ENCODE measurements at places on chromosomes 1 and 21.

- DNase-seq = peak; percentile 78
Observed at GRCh38 chr1:60149251-60149650, 75.7 kb upstream of the C1orf87 start.

DNA sequence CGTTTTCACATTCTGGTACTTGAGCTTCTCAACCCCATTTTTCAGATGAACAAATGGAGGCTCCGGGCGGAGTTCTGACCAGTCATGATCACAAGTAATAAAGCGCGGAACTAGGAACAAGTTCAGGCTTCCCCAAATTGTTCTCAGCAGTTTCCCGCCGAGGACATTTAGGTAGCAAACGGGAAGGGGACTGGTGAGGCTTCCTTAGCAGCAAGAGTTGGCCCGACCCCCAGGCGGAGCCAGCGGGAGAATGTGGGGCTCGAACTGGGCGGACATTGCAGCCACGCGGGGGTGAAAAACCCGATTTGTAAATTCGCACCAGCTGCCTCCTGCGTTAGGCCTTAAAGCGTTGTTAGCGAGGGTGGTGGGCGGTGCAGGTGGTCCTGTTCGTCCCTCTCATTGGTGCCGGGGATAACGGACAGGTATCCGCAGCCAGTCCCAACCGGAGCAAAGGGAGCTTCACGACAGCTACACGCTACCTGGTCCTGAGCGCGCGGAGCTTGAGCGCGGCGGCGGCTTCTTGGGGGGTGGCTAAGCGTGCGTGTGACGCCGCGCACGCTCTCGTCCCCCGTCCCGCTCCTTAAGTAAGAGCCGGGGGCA lies 15.3 kb downstream of the SEMA6C start:
- no peak for DNase-seq

GRCh38 chr1:202365092-202365815 lies 16.8 kb downstream of the PPP1R12B start:
- DNase-seq = no peak

DNA sequence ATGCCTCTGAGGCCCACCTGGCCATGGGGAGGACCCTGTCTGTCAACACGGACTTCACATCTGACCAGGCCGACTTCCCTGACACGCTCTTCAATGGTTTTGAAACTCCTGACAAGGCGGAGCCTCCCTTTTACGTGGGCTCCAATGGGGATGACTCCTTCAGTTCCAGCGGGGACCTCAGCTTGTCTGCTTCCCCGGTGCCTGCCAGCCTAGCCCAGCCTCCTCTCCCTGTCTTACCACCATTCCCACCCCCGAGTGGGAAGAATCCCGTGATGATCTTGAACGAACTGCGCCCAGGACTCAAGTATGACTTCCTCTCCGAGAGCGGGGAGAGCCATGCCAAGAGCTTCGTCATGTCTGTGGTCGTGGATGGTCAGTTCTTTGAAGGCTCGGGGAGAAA lies 101.8 kb downstream of the ADARB1 start:
- no peak for DNase-seq

DNA sequence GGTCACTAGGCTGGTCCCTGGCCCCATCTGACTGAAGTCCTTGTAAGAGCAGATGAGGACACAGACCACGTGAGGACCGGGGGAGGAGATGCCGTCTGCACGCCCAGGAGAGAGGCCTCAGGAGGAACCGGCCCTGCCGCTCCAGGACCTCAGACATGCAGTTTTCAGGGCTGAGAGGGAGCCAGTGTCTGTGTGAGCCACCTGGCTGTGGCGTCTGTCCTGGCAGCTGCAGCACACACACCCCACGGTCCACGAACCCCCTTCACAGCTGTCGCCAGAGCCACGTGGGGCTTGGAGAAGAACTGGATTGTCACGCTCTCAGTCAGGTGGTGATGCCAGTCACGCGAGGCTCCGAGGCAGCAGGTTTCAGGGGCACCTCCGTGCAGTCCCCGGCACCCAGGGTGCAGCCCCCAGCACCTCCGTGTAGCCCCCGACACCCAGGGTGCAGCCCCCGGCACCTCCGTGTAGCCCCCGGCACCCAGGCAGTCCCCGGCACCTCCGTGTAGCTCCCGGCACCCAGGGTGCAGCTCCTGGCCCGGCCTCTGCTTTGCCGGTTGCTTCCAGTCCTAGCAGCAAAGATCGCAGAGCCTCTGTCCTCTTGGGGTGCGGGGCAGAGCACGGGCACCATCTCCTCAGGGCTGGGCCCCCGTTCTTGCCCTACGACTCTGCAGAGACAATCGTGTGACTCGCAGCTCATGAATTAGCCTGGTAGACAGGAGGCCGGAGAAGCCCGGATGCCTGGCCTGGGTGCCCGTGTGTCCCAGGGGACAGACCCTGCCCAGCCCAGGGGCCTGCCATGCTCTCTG lies 19.0 kb upstream of the SUMO3 start:
- DNase-seq = no peak

DNA sequence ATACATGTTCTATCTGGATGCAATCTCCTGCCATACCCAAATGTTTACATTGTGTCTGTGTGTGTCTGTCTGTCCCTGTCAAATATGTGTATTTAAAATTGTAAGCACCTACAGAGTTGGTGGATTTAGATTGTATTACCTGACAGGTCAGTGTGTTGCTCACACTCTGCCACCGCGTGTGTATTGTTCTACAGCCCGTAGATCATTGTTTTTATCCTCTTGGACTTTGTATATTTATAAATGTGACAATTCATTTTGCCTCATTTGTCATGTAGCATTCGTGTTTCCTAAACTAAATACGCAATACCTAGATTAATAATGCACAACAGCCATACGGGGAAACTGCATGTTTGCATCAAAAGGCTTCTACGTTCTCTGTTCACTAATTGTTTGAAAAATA lies 634 bp downstream of the ALG14 start:
- no peak for DNase-seq
